ENCODE measurements at places on chromosomes 3 and 15.

DNA sequence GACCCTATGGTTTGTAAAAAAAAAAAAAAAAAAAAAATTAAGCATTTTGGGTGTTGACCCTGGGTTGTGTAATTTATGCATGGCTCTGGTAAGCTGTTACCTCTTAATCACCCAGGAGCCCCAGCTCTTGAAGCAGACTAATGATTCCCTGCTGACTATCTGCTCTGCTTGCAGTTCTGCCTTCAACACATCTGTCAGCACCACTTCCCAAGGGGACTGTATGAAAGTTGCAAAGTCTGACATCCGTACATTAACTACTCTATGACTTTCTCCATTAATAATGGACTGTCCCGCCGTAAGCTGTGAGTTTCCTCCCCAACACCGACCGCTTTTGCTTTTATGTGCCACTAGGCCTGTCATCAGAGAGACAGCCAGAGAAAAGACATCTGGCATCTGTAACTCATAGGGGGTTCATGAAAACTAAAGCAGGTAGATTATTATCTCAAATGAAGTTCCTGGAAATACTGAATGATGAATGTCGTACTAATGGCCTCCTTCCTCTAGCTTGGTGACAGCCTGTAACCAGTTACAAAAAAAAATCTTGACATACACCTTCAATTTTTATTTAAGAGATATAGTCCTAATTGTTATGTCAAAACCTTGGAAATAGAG lies 271.5 kb downstream of the IL5RA start:
- DNase-seq: no peak

GRCh38 chr3:133535971-133536881 lies 37.3 kb upstream of the CDV3 start:
- no peak for DNase-seq

GRCh38 chr3:17070161-17070959 lies 185.6 kb downstream of the PLCL2 start:
- no peak for DNase-seq

GRCh38 chr3:130658678-130659077 lies 88.0 kb downstream of the PIK3R4 start:
- DNase-seq: no peak

DNA sequence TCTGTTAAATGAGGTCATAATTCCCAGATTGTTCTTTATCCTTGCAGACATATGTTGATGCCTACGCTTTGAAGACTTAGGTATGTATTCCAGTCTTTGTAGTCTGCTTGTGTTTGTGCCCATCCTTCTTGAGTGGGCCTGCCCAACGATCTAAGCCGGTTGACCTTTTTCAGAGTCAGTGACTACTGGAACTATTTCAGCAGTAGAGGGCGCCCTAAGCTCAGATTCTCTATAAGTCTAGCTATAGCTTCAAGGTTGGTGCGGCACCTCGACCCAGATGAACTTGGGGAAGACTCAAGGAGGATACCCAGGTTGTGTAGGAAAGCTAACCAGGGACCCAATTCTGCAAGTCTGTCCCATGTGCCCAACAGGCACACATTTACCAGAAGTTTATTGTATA lies 228.8 kb upstream of the PPP2R3A start:
- DNase-seq: no peak

DNA sequence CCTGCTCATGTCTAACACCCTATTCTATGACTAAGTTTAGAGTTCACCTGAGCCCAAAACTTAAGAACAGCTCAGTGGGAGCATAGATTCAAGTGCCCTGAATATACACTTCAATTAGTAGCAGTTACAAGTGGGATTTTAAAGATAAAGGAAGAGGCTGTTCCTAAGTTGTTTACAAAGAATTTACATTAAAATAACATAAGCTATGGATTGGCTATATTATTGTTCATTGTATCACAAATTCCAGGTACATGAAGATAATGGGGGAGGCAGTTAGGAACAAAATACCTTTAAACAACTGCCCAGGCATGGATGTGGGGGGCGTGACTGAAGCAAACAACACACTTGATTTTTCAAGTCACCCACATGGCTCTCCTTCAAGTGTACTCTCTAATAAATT lies 52.7 kb downstream of the ROPN1B start:
- DNase-seq: no peak

DNA sequence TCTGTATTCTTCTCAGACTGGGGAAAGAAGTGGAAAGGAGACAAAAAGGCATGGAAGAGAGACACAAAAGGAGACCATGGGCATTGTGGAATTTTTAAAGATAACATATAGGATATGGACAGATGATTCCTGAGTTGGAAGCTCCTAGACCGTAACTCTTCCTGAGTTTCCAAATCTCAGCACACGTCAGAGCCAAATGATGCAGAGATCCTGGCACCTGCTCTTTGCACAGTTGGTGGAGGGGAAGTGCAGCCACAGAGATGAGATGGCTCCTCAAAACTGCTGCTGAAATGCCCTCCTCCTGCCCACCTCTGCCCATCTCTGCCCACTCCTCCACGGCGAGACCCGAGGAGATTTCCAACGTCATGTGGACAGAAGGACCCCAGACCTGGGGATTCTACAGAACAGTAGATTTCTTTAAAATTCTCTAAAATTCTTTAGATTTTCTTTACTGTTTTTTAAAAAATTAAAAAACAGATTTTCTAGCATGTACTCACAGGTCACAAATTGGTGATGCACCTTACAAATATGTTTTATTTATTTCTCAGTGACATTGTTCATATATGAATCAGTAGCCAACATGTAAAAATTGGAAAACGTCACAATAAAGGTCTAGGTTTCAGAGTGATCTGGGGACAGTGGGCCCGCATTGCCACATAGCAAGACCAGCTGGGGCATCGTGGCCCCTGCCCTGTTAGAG lies 8.1 kb downstream of the CPN2 start:
- no peak for DNase-seq

GRCh38 chr3:57130571-57131209 lies 34.5 kb downstream of the IL17RD start:
- DNase-seq: no peak

GRCh38 chr3:171281256-171281992 lies 178.8 kb downstream of the TNIK start:
- DNase-seq: no peak

DNA sequence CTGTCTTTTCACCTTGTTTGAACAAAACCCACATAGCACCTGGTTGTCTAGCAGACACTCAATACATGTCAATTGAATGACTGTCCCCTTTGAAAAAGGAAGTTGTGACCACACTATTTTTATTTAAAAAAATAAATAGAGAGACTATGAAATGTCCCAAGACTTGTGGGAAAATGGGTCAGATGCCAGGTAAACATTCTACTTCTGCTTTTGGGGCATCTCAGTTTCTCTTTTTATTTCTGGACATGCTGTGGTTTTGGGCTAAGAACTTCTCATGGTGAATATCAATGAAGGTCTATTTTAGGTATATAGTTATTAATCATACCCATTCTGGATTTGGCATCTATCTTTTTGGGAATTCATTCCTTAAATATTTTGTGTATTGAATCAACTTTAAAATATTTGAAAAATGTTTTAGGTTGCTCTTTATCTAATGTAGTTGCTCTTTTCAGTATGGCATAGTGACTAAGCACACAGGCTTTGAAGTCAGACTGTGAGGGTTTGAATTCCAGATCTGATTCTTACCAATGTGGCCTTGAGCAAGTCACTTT lies 4.4 kb downstream of the TMEM45A start:
- DNase-seq: no peak

DNA sequence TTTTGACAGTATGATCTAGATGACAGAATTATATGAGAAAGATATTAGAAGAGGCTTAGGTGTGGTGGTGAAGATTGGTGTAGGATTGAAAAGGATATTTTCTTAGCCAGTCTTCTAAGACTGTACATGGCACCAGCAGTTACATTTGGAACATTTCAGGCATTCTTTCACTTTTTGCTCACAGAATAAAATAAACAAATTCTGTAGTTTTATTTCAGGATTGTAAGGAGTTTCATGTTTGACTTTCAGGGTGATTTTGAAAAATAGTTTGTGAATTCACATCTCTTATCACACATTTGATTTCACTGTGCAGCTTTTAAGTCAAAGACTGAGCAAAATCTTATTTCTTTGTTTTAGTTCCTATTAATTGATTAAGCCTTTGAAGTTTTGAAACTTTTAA lies 27.1 kb downstream of the DNAJC13 start:
- no peak for DNase-seq

DNA sequence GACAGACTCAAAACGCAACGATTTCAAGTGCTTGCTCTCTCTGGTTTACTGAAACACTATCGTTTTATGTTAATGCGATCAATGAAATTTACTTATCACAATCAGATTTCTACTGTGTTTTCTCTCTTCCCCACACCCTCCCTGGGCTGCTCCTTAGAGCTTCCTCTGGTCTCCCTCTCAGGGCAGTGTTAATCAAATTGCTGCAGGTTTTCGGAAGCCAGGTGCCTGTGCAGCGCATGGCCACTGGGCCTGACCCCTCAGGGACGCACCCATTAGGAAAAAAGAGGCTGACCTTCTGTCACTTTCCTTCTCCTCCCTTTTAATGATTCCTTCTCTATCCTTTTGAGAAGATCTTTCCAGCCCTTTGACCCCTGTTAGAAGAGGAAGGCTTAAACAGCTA lies 134.5 kb upstream of the ONECUT1 start:
- DNase-seq: no peak

GRCh38 chr15:41125063-41125669 lies 9.1 kb upstream of the INO80 start:
- no peak for DNase-seq

- no peak for DNase-seq
These were observed 446.7 kb upstream of the PROK2 start for GRCh38 chr3:72231439-72232196.

DNA sequence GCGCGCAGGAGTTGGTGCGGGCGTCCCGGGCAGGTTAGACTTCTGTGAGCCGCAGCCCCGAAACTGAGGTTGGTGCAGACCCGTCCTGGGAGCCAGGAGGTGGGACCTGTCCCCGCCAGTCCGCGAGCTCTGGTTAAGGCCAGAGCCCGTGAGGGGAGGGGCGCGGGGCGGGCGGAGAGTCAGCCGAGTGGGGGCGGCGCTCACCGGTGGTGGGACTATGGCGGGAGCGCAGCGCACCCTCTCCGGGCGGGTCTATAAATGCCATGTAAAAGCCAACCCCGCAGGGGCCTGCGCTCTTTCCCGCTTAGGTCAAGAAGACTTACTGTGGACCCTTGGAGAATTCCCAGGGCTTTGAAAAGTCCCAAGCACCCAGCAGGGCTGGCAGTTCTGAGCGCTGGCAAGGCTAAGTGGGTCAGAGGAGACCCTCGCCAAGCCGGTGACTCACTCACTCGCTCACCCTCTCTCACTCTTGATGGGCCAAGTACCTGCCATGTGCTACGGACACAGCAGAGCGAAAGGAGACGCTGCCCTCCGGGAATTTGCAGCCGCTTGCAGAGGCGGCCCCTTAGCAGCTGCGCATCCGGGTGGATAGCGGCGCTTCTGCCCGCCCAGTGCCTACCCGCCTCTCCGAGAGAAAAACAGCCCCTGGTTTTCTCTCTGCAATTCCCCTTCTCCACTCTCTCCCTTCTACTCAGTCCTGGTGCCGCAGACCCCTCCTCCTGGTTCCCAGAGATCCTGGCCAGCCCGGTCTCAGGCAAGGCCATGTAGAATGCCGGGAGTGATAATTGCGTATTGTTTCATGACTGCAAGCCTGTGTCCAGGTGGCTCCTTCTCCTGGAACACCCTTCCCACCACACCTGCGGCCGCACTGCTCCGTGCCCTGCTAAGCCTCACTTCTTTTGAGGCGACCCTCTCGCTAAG lies at the start of gene ALDH1L1:
Gene ALDH1L1 (minus strand): TSS at position 110 of the 921 bp plus-strand sequence. CDS start 19,607 bp downstream, outside the sequence.
- no peak for DNase-seq

DNA sequence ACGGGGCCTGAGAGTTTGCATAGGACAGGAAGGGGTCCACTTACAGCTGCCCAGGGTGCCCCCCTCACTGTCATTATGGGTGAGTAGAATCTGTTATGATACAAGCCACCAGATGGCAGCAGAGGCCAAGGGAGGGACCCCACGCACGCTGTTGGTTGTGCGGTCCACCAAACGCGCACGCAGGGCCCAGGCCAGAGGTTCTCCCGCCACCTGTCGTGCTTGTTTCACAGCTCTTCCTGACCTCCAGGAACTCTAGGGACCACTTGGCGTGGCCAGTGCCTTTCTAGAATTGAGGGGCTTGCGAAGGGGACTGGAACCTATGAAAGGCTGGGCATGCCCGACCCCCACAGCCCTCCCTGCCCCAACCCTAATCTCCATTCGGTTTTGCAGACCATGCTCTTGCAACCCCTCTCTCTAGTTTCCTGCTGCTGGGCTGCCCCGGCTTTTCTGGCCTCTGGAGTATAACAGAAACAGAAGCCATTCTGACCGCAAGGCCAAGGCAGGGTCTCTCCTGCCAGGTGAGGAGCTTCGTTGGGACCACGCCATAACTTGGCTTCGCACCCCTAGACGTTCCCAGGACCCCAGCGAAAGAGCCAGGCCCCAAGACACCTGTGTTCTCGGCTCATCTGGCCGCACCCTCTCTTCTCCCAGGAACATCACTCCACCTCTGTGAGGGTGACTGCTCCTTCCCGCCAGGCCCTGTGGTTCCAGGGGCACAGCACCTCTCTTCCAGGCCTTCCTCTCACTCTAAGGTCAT lies 46.0 kb downstream of the ALDH1L1 start:
- no peak for DNase-seq

DNA sequence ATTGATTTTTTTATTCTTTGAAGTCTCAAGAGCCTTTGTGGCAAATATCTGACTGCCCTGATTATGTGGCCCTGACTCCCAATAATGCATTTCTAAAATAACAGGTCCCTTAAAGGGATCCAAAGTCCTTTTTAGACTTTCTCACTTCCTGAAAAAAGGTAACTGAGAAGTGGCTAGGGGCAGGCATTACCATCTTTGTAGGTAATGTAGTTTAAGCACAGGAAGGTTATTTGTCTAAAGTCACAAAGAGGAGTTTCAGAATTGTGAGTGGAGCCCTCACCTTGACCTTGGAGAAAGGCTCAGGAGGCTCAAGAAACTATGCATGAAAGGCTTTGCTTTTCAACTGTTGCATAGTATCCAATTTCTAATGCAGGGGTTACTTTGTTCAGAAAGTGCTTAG lies 142.9 kb upstream of the MRPL3 start:
- no peak for DNase-seq

GRCh38 chr3:79478620-79479019 lies 289.2 kb downstream of the ROBO1 start:
- no peak for DNase-seq

- no peak for DNase-seq
These were observed 454.6 kb upstream of the ARPP21 start for GRCh38 chr3:35184775-35185174.

DNA sequence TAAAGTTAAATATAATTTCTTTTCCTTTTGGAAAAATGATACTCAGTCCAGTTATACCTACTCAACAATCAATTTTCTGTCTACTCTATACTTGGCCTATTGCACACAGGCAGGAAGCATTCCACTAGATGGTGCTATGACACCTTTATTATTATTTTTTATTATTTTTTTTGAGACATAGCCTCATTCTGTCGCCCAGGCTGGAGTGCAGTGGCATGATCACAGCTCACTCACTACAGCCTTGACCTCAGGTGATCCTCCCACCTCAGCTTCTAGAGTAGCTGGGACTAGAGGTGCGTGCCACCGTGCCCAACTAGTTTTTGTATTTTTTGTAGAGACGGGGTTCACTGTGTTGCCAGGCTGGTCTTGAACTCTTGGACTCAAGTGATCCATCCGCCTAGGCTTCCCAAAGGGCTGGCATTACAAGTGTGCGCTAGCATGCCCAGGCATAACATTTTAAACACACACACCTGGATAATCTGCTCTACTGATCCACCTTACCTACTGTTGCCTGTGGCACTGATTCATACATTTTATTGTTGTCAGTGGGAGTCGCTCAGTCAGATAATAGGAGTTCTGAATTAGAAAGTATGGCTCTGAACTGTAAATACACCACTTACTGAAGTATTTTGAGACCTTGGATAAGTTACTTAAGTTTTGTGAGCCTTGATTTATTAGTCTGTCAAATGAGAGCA lies 56.2 kb downstream of the EIF3J start:
- DNase-seq: no peak

Data from activated CD8-positive, alpha-beta memory T cell treated with anti-CD3 and anti-CD28 coated beads for 48 hours (primary cell).